ENCODE measurements at places on chromosomes 12 and 14. TPM values are rescaled to one million over a fixed set of nuclear protein-coding genes. Genes with fewer than 3 reads are reported as not detected.

GRCh38 chr12:94180558-94181296 is 32.4 kb downstream of the PLXNC1 start:
- DNase-seq, result no peak

The GARIN6 gene
- total RNA-seq, result not detected

DNA sequence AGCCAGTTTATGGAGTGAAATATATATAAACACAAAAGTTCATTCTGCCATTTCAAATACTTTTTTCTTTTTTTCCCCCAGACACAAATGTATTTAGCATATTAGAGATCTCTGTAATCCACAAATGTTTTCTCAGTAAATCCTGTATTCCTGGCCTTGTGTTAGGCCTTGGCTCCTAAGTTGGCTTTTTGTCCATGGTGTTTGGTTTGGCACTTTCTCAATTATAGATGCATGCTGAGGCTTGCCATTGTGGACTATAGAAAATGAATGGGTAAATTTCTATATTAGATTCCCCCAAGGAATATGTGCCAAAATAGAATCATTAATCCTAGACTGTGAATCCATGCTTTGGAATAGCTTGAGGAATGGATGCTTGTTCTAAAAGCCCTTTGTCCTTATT is 17.0 kb downstream of the RIC8B start:
- DNase-seq, result no peak

DNA sequence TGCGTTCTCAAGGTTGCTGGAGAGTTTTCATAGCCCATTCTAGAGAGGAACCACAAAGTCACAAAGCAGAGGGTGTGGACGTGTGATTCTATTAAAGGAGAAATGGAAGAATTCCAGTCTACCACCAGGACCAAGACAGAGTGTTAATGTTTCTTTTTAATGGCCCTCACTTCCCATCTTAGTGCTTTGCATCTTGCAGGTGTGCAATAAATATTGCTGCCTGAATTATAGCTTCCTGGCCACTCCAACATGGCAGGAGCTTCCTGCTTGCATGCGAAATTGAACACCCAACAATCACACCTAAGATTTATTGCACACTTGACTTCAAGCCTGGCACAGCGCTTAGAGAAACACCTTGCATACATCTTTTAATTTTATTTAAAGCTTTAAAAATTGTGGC is 22.4 kb upstream of the PPP1CC start:
- DNase-seq, result no peak

GRCh38 chr12:24822121-24822899 is 126.6 kb downstream of the BCAT1 start:
- no peak for DNase-seq

Data from tibial nerve (tissue), 4 donors.